Fibroblast of mammary gland (primary cell): ENCODE measurements at places on chromosomes 16 and 17.

DNA sequence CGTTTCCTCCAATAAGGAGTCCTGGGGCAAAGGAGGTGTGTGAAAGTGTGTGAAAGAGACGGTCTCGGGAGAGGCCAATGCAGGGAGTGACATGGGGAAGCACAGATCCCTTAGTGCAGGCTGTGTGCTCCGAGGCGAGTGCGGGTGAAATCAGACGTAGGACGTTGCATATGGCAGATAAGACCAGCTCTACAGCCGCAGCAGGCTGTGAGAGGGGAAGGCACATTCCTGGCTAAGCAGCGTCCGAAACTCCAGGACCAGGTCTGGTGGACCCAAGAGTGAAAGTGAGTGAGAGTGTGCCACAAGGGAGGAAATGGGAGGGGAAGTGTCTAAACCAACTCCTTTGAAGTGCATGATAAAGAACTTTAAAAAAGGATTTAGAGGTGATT is 11.3 kb downstream of the POLR3K start:
- DNase-seq = peak; percentile 5

- DNase-seq = no peak
These were observed 6.3 kb upstream of the MLLT6 start for GRCh38 chr17:38698760-38699159.

DNA sequence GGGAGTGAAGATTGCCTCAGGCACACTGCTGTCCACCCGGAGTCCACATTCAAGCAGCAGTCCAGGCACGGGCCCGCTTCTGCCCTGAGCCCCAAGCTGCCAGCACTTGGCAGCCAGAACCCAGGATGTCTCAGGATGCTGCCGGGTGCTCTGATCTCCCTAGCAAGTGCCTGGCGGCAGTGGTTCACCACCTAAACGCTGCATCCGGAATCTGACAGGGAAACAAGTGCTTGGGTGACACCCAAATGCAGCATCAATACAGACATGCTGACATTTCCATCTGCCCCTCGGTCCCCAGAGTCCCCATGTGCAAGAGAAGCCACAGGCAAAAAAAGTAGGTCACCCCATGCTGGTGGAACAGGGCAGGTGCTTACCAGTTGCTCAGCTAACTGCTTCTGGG is 197.1 kb upstream of the RPL38 start:
- no peak for DNase-seq

DNA sequence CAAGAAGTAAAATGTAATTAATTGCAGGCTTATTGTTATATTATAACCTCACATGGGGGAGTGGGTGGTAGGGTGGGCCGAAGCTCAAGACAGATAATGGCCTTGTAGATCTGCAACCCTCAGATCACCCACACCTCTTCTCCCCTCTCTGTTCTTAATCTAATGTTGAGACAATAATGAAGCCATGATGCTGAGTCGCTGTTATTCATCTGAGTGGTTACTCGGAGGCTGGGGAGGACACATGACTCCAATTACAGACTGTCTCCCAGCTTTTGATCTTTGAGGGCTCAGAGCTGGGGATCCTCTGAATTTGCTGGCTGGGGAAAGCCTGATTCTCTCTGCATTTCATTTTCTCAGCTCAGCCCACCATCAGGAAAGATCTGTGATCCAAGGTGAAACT is 275.3 kb downstream of the SHISA9 start:
- no peak for DNase-seq

GRCh38 chr17:30519707-30520106 is 42.5 kb downstream of the GOSR1 start:
- peak; percentile 94 for DNase-seq

DNA sequence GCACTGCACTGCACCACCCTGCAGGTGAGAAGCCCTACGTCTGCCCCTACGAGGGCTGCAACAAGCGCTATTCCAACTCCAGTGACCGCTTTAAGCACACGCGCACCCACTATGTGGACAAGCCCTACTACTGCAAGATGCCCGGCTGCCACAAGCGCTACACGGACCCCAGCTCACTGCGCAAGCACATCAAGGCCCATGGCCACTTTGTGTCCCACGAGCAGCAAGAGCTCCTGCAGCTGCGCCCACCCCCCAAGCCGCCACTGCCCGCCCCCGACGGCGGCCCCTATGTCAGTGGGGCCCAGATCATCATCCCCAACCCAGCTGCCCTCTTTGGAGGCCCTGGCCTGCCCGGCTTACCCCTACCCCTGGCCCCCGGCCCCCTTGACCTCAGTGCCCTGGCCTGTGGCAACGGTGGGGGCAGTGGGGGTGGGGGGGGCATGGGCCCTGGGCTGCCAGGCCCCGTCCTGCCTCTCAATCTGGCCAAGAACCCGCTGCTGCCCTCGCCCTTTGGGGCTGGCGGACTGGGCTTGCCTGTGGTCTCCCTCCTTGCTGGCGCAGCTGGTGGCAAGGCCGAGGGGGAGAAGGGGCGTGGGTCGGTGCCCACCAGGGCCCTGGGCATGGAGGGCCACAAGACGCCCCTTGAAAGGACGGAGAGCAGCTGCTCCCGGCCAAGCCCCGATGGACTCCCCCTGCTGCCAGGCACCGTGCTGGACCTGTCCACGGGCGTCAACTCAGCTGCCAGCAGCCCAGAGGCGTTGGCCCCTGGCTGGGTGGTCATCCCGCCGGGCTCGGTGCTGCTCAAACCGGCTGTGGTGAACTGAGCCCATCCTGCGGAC is 14.2 kb downstream of the PAM16 start:
- DNase-seq = no peak

GRCh38 chr16:66399031-66399430 is 28.1 kb upstream of the BEAN1 start:
- peak; percentile 78 for DNase-seq
